ENCODE measurements at places on chromosomes 12 and 14.

- peak; percentile 56 for DNase-seq
These were observed 572 bp downstream of the RAN start for GRCh38 chr12:130872179-130873096.

GRCh38 chr12:89189448-89189847 is 162.9 kb downstream of the DUSP6 start:
- no peak for DNase-seq

DNA sequence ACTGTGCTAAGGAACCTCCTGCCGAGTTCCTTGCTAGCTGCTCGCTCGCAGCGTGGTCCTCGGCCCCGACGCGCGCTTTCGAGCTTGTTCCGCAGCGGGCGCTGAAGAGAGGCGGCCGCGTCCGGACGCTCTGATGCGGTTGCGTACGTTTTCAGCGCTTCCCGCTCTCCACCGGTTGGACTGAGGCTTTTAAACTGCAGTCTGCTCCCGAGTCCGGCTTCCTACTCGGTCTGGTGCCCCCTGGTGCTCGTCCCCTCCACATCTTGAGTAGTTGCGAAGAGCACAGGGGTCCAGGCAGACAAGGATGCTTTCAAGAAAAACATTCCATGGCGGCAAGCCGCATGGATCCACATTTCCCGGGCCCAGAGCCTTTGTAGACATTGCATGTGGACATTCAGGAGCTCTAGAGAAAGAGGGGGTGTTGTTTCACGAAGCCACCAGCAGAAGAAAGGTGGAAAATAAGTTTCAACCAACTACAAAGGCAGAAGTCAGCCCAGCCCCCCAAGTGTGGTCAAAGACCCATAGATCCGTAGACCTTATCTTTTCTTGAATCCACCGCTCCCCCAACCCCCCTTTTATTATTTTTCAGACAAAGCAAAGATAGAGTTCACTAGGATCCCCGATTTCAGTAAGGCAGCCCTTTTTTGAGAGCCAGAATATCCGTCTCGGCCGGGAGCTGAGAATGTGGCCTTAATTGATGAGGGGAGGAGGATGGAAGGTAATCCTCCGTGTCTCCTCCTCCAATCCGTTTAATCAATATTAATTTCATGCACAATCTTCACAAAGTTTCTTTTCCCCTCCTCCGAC is 984 bp upstream of the WNK1 start:
- DNase-seq: peak; percentile 96

DNA sequence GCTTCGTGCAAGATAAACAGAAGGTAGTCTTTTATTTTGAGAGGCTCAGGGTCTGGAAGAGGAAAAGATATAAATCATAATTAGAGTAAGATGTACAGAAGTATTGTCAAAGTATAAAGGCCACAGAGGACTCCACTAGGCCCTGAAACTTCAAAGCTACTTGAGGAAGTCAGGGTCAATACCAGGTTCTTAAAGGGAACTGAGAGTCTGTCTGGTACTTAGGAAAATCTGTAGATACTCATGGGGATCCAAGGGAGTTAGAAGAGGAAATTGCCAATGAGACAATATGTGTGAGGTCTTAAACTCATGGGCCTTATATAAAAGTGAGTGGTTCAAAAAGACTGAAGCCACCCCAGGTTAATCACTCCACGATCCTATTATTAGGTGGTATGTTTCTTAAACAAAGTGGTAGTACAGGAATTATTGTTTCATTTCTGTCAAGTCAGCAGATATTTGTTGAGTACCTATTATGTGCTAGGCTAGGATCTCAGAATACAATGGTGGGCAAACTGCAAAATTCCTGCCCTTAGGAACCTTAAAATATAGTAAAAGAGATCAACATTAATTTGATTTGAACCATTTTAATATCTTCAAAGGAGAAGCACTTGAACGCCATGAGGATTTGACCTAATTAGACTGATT is 314.6 kb downstream of the ADAMTS20 start:
- no peak for DNase-seq

GRCh38 chr14:37594238-37594970 is 645 bp downstream of the FOXA1 start:
- DNase-seq: peak; percentile 72

DNA sequence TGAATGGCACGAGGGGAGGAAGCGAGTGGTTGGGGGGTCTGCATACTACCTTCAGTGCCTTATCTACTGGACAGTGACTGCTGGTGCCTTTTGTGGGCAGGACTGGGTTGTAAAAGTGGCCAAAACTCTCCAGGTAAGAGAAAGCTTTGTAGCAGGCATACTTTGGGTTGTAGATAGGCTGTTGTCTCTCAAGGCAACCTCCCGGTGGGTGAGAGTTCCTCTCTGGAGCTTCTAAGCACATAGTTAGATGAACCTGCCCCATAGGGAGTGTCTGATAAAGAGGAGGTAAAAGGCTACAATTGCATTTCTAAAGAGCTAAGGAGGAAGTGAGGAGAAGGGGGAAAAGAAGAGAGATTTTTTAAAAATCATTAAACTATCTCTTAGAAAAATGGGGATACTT is 4.2 kb upstream of the DAD1 start:
- DNase-seq: no peak

DNA sequence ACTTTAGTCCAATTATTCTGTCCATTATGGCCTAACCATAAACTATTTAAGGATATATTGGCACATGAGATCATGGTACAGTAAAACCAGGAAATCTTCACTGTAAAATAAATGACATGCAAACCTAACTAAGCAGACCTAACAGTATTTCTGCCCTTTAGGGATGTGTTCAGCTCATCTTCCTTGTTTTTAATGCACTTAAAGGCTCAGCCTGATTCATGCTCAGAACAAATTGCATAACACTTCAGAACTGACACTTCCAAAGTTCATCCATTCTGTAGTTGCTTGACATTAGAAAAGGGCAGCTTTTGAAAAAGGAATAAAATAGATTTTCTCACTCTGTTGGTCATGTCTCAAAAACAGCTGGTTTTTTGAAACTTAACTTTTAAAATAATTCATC is 708.5 kb downstream of the C12orf50 start:
- no peak for DNase-seq

DNA sequence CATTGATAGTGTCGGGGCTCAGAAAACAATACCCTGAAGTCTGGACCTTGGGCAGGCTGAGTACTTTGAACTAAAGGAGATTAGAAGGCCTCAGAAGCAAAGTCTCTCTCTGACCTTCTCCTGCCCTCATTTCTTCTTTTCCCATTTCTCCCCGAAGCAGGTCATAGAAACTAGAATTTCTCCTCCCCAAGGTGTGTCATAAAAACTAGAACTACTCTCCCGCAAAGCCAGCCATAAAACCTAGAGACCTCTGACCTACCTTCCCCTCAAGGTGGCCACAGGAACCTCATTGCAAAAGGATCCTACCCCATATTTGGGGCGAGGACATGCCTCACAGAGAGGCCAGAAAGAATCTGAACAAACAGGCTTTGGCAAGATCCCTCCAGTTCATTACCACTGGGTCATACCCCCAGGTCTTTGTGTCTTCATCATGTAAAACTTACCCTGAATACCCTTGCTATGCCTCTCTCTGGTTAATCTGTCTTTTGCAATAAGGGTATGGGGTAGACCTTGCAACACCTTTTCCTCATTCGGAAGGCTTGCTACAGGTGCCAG is 64.7 kb upstream of the ZFP36L1 start:
- no peak for DNase-seq

DNA sequence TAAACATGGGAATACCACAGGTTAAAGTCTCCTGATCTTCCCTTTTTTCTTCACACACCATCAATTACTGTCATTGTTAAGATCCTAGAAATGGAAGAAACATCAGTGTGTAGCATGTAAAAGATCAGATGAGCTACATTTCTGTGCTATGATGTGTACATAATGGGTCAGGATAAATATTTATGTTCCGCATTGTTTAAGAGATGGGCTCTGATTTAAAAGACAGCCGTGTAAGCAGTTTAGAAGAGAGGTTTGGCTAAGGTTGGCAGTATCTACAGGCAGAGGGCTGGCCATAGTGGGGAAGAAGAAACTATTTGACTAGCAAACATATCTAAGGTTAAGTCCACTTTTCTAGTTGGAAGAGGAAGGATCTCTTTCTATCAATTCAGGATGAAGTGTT is 49.4 kb downstream of the LRRC9 start:
- DNase-seq: no peak

GRCh38 chr14:54697803-54698202 is 130.9 kb downstream of the SAMD4A start:
- no peak for DNase-seq

DNA sequence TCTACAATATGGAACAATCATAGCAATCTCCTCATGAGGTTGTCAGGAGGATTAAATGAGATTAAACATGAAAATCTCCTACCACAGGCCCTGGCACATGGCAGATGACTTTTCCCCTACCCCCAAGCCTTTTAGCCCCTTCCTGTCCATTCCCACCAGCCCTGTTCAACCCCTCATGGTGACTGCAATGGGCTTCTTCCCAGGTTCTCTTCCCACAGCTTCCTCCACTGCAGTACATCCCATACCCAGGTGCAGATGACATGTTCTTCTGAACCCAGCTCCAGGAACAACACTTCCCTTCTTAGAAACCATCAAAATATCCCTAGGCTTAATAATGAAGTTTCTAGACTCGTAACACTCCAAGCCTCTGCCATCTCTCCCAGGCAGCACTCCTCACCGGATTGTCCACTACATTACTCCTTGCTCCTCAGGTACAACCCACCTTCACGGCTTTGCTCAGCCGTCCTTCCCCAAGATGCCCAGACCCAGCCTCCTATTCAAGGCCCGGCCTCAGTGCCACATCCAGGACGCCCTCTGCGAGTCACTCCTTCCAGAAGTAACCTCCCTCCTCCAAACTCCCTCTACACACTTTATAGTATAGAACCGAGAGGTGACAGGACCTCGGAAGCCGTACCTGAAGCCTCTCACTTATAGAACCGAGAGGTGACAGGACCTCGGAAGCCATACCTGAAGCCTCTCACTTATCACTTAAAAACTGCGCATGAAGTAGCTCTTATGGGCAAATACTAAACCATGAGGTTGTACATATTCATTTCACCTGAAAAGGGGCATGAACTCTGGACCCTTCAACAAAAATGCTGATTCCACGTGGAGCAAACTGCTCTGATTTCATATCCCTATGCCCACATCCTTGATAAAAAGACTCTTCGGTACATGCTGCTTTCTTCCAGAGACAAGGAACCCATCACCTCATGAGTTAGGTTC is 1.5 kb downstream of the CRACR2A start:
- no peak for DNase-seq

GRCh38 chr12:77130193-77130592 is 64.8 kb upstream of the E2F7 start:
- no peak for DNase-seq

- DNase-seq: no peak
These were observed 34.7 kb downstream of the GPATCH2L start for GRCh38 chr14:76186308-76187027.

DNA sequence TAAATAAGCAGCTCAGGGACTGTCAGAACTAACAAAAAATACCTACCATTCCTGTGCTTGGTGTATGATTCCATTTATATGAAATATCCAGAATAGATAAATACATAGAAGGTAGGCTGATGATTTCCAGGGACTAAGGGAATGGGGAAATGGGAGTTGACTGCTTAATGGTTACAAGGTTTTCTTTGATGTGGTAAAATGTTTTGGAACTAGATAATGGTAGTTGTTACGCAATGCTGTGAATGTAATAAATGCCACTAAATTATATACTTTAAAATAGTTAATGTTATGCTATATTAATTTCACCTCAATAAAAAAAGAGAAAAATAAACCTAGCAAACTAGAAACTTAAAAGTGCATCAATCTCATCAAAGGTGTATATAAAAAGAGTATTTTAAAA is 41.1 kb downstream of the CEP83 start:
- no peak for DNase-seq

DNA sequence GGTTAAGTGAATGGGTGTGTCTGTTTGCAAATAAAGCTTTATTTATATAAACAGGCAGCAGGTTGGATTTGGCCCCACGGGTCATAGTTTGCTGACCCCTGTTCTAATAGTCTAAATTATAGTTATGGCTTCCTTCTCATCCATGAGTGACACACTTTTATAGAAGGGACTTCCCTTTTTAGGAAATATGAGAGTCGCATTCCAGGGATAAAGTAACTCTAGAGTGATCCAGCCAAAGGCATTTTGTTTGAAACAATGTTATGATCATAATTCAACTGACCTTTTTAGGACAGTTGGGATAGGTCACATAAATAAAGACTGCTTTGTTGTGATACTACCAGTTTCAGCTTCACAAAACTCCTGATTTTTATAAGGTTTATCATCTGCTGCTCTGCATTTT is 87.9 kb downstream of the ALX1 start:
- no peak for DNase-seq

- no peak for DNase-seq
These were observed 33.6 kb downstream of the PRORP start for GRCh38 chr14:35155962-35156361.

DNA sequence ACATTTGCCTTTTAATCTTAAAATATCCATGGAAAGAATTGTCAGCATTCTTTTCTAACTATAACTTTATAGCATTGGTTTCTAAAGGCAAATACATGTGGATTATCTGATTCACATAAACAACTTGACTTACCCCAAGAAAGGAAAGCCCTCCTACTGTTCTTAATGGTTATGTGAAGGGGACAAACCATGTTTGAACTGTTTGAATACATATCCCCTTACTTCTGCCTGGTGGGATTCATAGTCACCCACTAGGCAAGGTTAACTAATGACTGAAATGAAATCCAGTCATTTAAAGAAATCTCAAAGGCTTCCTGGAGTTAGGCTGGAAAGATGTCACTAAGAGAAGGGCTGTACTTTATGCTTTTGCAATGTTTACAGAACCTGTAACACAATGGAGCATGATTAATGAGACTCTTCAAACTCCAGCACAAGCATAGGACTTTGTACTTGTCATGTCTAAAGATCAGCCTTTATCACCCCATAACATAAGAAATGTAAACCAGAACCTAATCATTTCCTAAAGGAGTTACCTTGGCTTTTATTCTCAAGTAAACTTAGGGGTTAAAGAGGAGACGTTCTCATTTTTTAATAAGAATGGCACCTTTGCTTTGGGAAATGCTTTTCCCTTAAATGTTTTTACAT is 10.2 kb upstream of the FLRT2 start:
- DNase-seq: no peak

GRCh38 chr12:83823386-83824045 is 1089.1 kb downstream of the SLC6A15 start:
- DNase-seq: peak; percentile 59

- DNase-seq: no peak
These were observed 62.7 kb downstream of the ATG14 start for GRCh38 chr14:55348766-55349453.

Data from aorta (tissue), 5 donors.